ENCODE measurements at places on chromosomes 13 and 19. TPM values are rescaled to one million over a fixed set of nuclear protein-coding genes. Genes with fewer than 3 reads are reported as not detected.
A peak's percentile ranks its signal among the peaks of the same experiment; 100 is the strongest.

- no peak for DNase-seq
Measured at GRCh38 chr13:52449331-52450011, 963 bp downstream of the VPS36 start.

DNA sequence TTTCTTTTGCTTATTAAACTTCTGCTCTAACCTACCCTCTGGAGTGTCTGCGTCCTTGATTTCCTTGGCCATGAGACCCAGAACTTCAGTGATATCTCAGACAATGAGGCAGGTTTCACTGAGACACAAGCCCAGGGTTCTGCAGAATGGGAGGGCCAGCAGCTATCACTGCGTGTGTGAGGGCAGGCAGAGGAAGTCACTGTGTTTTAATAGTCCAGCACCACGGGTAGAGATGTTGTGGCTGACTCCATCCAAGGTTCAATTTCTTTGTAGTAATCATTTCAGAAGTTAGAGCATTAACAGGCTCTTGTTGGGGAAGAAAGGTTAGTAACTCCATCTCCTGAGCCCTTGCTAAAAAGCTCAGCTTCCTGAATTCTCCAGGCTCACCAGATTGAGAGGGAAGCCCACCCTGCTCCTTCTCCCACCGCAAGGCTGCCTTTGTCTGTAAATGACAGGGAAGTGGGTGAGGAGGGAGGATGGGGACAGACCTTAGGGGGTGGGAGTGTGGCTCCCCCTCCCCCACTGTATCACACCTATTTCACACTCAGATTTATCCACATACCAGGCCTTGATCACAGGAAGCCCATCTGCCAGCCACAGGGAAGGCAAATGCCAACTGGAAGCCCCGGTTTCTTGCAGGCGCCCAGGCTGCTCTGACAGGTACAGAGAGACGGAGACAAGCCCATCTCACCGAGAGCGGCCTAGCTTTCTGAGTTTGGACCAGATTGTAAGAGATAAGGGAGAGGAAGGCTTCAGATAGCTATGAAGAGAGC is 2.1 kb downstream of the C19orf12 start:
- DNase-seq, result no peak

DNA sequence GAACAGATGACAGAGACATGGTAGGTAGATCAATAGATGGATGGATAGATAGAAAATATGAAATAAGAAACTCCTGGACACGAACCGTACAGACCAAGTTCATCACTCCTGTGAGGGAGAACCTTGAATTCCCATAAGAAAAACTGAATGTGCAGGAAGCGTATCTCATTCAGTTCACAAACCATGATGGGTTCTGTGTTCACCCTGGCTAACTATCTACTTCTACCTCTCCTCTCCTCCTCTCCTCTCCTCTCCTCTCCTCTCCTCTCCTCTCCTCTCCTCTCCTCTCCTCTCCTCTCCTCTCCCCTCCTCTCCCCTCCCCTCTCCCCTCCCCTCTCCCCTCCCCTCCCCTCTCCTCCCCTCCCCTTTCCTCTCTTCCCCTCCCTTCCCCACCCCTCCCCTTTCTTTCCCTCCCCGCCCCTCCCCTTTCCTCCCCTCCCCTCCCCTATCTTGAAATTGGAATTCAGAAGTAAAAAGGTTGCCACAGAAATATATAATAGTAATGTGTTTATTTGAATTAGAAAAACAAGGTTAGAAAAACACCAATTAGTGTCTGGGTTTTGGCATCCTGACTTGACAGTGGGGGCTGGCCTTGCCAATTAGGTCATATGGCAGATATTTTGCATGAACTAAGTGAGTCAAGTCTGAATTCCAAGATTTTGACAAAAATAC is 75.9 kb downstream of the ANKRD10 start:
- DNase-seq, result no peak

- no peak for DNase-seq
Measured at GRCh38 chr13:83350569-83350968, 531.7 kb downstream of the SLITRK1 start.

DNA sequence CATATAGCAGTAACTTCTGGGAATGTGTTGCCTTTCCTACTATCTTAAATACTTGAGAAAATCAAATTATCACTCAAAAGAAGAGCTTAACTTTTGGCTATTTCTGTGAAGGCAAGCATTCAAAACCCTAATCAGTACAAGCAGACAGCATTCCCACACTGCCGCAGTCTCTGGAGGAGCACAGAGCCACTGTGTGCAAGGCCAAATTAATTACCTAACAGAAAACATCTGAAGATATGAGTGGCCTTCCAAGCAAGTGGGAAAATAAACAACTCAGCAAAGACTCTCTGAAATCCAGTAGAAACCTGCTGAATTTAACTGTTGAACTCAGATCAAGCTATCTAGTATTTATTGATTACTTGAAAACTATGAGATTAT is 68.2 kb downstream of the COL4A1 start:
- DNase-seq, result no peak

GRCh38 chr13:111347438-111347837 is 27.0 kb downstream of the TEX29 start:
- no peak for DNase-seq

- DNase-seq, result no peak
Measured at GRCh38 chr19:2782329-2782935, 641 bp downstream of the SGTA start.

DNA sequence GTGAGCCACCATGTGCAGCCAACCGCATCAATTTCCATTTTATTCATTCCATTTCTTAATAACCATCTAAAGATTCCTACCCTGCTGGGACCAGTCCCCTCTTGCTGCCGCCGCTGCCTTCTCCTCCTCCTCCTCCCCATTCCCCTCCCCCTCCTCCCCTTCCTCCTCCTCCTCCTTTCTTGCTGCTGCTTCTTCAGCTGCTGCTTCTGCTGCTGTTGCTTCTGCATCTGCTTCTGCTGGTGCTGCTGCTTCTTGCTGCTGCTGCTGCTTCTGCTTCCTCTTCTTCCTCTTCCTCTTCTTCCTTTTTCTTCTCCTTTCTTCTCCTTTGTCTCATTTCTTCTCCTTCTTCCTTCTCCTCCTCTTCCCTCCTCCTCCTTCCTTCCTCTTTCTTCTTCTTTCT is 20.0 kb upstream of the SPRYD7 start:
- DNase-seq, result no peak

GRCh38 chr19:13718733-13719132 is 45.6 kb upstream of the MRI1 start:
- DNase-seq, result no peak

DNA sequence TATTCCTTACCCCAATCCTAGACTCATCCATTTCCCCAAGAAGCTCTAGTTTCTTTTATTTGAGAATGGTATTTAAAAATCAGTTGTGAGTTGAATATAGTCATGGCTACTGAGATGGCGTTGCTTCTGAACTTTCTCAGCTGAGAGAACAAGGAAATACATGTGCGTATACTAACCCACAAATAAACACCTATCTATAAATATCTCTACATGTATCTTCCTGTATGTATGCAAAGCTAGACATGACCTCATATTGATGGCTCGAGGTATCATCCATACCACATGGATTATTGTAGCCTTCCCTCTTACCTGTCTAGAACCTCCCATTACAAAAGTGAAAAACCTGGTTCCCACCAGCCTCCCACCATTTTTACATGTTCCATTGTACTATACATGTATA is 141.0 kb downstream of the UFM1 start:
- DNase-seq, result no peak

Gene C19orf81
- total RNA-seq, result 0.95 TPM

- DNase-seq, result no peak
Measured at GRCh38 chr13:112955271-112955937, 13.6 kb upstream of the MCF2L start.

Gene SULT2A1
- 0.10 TPM for total RNA-seq

GRCh38 chr19:13492128-13492527 is 14.2 kb downstream of the CACNA1A start:
- DNase-seq, result no peak

- DNase-seq, result no peak
Measured at GRCh38 chr19:1284979-1285736, 515 bp upstream of the EFNA2 start.

GRCh38 chr19:45764475-45764874 is 4.6 kb downstream of the SIX5 start:
- DNase-seq, result no peak

GRCh38 chr13:106503730-106504453 is 31.6 kb downstream of the EFNB2 start:
- no peak for DNase-seq

Gene KLK15
- not detected for total RNA-seq

- DNase-seq, result no peak
Measured at GRCh38 chr19:18771328-18772242, 19.5 kb downstream of the COMP start.

DNA sequence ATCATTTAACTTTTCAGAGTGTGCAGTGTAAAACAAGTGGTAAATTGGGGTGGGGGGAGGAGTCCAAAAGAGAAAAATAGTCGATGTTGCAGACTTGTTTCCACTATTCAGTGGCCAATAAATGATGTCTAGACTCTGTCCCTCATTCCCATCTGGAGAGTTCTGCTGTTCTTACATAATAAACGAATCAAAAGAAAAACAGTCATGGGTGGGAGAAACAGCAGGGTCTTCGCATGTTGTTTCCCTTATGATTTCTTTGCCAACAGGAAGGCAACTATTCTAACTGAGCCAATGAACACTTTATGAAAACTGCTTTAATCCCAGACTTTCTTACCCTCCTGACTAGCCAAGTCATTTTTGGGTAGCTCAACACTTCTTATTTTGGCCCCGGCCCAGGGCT is 615.5 kb downstream of the FGF9 start:
- DNase-seq, result no peak

- no peak for DNase-seq
Measured at GRCh38 chr19:1975162-1975480, 34.1 kb downstream of the CSNK1G2 start.

Gene PPP1R37
- 24.9 TPM for total RNA-seq

DNA sequence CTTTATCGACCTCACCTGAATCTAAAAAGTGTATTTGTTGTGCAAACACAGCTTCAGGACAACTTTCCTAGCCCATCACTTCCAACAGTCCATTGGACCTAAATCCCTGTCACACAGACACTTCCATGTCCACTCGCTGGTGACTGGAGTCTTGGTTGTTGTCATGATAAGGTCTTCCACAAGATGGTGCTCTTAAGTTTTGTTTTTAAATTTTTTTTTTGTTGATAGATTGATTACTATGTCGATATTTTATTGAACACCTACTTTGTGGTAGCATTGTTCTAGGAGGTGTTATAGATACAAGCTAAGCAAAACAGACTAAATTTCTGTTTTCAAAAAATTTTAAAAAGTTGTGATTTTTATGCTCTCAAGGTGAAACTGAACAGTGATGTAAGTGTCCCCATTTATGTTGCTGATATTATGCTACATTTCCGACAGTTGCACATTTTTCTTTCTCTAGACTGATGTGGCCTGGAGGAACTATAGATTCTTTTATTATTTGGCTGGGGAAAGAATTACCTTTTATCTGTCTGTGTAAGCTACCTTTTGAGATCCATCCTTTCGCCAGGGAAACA is 8.1 kb upstream of the ERICH6B start:
- DNase-seq, result no peak

DNA sequence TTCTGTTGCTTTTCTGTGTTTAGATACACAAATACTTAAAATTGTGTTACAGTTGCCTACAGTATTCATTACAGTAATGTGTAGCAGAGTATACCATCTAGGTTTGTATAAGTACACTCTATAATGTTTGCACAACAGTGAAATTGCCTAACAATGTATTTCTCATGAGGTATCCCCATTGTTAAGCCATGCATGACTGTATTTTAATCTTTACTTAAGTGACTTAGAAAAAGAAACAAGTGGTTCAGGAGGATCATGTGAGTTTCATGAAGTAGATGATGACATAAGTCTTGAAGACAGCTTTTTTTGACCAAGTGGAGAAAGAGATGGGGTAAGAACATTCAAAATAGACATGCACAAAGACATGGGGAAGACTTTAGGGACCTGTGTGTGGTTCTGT is 8.4 kb upstream of the KCTD4 start:
- no peak for DNase-seq

DNA sequence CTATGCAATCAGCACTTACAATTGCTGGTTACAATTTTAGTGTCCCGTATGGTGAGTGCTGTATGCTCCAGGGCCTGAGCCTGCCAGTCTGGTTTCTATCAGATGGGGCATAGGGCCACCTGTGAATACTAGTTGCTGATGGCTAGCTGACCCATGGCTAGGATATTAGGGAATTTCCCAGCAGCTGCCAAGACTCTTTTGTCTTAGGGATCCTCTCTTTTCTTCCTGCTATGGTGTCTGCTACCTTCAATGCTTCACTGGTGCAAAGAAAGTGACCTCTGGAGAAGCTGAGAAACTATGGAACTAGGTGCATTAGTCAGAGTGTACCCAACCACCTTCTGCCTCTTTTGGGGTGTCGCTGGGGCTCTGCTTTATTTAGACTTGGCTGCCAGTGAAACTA is 11.6 kb downstream of the CCDC169 start:
- no peak for DNase-seq

GRCh38 chr19:56866538-56866937 is 26.0 kb upstream of the PEG3 start:
- no peak for DNase-seq

GRCh38 chr19:17681505-17682125 is 6.5 kb downstream of the UNC13A start:
- DNase-seq, result no peak

DNA sequence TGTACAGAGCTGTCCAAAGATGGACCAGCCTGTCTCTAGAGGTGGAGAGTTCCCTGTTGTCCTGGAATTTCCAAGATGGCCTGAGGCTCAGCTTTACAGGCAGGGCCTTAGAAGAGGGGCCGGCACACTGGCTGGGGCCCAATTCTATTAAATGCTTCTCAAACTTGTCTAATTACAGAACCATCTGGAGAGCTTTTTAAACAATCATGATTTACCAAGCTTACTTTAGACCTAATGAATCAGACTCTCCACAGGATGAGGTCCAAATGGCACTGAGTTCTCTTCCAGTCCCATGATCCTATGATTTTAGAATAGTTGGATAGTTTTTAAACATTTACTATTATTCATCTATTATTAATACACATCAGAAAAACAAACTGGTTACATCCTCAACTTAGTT is 123.5 kb downstream of the DNAJC3 start:
- no peak for DNase-seq

Gene GPI
- total RNA-seq, result 383 TPM

DNA sequence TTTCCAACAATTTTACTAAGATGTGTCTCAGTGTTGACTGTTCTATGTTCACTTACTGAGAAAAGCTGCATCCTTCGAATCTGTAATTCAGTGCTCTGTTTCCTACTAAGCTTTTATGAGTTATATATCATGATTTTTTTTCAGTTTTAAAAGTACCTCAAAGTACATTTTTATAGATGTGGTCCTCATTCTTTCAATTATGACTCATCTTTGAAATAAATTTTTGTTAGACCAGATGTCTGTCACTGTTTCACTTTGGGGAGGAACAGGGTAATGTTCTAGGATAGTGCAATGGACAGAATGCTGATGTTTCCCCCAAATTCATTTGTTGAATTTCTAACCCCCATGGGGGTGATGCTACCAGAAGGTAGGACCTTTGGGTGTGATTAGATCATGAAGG is 74.8 kb downstream of the NALCN start:
- DNase-seq, result no peak

- no peak for DNase-seq
Measured at GRCh38 chr19:42143341-42144234, 11.3 kb upstream of the POU2F2 start.

Gene SYNE4
- total RNA-seq, result 1.2 TPM

- DNase-seq, result no peak
Measured at GRCh38 chr13:101415358-101416174, 742 bp downstream of the NALCN start.

GRCh38 chr19:32748497-32748896 is 28.9 kb downstream of the TDRD12 start:
- DNase-seq, result no peak

GRCh38 chr19:3132971-3133792 is 2.7 kb upstream of the GNA15 start:
- DNase-seq, result peak; percentile 70

- DNase-seq, result no peak
Measured at GRCh38 chr13:43072394-43072793, 49.0 kb downstream of the DNAJC15 start.
